ENCODE measurements at places on chromosomes 6 and 20. TPM values are rescaled to one million over a fixed set of nuclear protein-coding genes. Genes with fewer than 3 reads are reported as not detected.

The XKR7 gene
- 0.12 TPM for total RNA-seq

The ZBTB46 gene
- total RNA-seq: 0.46 TPM

The LRRN4 gene
- not detected for total RNA-seq

The TSHZ2 gene
- total RNA-seq: 1.5 TPM

The CCN5 gene
- total RNA-seq: not detected

The CST4 gene
- not detected for total RNA-seq

The KHDC1 gene
- 2.4 TPM for total RNA-seq

The PROKR2 gene
- total RNA-seq: not detected

The ADAT2 gene
- total RNA-seq: 22.4 TPM

The VWA7 gene
- 2.9 TPM for total RNA-seq

The ADGB gene
- not detected for total RNA-seq

The LY86 gene
- total RNA-seq: 58.1 TPM

The CARMIL1 gene
- total RNA-seq: 3.4 TPM

The NCOA5 gene
- 53.1 TPM for total RNA-seq

The DZANK1 gene
- 6.0 TPM for total RNA-seq

The TINAG gene
- not detected for total RNA-seq

The MROH8 gene
- 5.9 TPM for total RNA-seq

The CCN6 gene
- not detected for total RNA-seq

The WFDC13 gene
- not detected for total RNA-seq

The MUC22 gene
- not detected for total RNA-seq

The FAM217A gene
- not detected for total RNA-seq

The CYP24A1 gene
- not detected for total RNA-seq
